ENCODE measurements at places on chromosomes 1 and 21.

- DNase-seq = no peak
Measured at GRCh38 chr21:35906586-35906985, 153.7 kb downstream of the SETD4 start.

- DNase-seq = no peak
Measured at GRCh38 chr1:84708031-84708430, 17.8 kb upstream of the SSX2IP start.

- peak; percentile 83 for DNase-seq
Measured at GRCh38 chr1:75129983-75130789, 4.0 kb upstream of the LHX8 start.

DNA sequence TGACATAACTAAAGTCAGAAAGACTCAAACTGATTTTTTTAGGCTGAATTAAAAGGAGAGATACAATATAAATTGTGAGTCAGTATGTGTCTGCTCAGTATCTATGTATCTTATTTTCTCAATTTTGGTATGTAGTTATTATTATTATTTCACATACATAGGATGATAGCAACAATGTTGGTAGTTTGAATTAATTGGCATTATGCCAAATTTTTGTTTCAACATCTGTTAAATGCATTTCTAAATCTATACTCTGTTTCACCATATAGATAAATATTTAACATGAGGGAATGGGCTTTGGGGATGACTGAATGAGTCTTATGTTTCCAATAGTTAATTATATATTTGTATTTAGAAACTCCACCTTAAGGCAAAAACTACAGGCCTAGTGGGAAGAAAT is 12.6 kb upstream of the HMCN1 start:
- no peak for DNase-seq

- no peak for DNase-seq
Measured at GRCh38 chr1:183880531-183881243, 75.8 kb downstream of the RGL1 start.

DNA sequence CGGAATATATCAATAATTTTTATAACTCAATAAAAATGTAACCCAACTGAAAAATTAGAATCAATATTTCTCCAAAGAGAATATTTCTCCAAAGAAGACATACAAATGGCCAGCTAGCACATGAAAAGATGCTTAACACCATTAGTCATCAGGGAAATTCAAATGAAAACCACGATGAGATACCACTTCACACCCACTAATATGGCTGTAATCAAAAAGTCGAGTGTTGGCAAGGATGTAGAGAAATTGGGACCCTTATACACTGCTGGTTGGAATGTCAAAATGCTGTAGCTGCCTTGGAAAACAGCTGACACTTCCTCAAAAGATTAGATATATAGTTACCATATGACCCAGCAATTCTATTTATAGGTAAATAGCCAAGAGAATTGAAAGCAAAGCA is 133.0 kb downstream of the GPR52 start:
- DNase-seq = no peak

DNA sequence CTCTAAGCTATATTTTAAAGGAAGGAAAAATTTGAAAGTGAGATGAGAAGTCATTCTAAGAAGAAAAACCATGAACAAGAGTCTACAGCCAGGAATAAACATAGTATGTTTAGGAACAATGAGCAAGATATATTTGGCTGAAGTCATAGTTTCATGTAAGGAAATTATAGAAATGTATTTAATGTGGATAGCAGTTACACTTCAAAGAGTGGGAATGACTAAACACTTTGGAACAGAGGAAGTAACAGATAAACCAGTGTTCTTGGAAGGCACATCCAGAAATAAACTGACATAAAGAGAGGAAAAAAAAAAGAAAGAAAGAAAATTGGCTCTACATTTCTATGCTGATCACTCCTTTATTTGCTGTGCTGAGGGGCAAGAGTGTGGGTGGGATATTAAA is 18.0 kb downstream of the C8A start:
- no peak for DNase-seq

DNA sequence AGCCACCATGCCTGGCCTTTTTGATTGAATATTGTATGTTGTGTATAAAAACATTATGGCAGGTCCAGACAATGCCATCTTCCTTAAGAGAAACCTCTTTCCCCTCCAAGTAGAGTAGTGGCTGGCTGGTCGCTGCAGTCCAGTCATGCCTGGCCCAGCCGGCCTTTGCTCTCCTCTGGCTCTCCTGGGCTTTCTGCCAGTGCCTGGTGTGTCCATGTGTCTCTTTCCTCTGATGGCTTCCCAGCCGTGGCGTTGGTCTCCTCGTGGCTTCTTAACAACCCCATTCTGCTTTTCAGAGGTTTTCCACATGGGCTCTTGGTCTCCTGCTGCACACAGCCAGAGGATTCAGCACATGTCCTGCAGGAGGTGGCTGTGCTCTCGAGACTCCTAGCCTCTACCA is 58.7 kb downstream of the DIP2A start:
- no peak for DNase-seq

DNA sequence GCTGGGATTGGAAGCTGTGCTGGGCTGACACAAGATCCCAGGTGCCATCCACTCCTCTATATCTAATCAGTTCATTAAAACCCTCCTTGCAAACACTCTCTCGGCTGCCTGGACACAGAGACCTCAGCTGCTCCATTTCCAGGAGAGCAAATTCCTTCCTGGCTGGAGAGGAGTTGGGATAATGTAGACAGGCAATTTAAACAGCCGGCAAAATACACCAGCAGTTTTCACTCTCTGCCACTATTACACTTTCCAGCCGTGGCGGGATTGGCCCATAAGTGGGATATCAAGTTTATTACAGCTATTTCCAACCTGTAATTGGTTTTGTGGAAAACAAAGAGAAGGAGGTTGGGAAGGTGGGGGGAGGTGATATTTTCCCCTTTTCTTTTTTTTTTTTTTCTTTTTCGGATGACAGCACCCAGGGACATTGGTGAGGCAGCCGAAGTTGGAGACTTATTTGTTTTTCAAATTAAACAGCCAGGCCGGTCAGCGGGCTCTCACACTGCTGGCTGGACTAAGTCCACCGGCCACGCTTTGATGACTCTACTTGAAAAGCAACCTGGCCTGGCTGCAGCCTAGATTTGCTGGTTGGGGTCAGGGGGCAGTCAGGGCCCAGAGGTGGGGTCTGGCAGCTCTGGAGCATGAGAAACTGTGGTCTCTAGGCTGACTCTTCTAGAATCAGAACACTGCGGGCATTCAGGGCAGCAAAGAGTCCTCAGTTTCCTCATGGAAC is 177.4 kb downstream of the IGSF21 start:
- DNase-seq = no peak

GRCh38 chr1:3698660-3699408 is 46.5 kb downstream of the TP73 start:
- no peak for DNase-seq

- DNase-seq = no peak
Measured at GRCh38 chr1:179865377-179865776, 12.2 kb downstream of the TOR1AIP2 start.

- DNase-seq = no peak
Measured at GRCh38 chr1:22780696-22781095, 70.1 kb downstream of the EPHB2 start.

DNA sequence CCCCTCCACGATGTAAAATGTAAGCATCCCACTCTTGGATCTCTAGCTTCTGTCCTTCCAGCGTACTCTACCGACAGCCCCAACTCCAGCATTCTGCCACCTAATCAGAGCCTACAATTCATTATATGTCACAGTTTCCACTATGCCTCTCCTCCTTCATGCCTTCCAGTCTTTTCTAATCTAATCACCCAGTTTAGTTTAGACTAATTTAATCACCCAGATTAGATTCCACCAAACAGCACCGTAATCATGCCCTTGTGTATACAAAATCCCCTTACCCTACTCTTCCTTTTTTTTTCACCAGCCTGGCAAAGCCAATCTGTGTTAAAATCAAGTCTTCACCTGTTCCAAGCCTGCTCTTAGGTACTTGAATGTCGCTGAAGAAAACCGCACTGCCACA is 49.8 kb upstream of the KANK4 start:
- no peak for DNase-seq

GRCh38 chr21:21722731-21723130 is 724.5 kb downstream of the NCAM2 start:
- no peak for DNase-seq

DNA sequence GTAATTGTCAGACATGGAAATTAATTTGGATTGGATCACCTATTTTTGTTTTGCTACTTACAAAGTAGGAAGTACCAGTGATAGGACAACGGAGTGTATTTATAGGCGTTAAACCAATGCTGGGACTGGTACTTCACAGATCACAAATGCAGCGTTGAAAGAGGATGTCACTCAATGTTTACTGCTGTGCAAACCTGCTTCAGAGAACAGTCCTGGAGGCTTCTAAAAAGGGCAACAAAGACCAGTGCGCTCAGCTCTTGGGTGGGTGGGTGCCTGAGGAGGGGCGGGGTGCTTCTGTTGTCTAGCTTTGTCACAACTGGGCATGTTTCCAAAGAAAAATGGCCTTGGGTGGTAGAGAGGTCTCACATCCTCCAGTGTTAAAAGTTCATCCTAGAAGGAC is 2.1 kb downstream of the C1orf21 start:
- DNase-seq = no peak

DNA sequence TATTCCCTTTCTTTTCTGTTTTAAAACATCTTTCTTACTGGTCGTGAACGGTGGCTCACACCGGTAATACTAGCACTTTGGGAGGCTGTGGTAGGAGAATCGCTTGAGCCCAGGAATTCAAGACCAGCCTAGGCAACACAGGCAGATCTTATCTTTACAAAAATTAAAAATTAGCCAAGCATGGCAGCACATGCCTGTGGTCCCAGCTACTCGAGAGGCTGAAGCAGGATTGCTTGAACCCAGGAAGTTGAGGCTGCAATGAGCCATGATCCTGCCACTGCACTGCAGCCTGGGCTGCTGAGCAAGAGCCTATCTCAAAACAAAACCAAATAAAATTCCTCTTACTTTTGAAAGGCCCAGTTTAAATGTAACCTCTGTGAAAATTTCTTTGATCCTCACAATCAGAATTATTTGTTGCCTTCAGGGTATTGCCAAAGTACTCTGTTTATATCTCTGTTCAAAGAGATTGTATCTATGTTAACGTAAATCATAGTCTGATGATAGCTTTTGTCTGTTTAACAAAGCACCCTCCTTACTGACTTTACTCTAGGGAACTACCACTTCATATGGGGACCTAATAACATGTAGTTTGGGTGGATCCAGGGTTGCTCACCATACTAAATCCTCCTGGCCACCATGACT is 71.6 kb downstream of the RERE start:
- DNase-seq = no peak

DNA sequence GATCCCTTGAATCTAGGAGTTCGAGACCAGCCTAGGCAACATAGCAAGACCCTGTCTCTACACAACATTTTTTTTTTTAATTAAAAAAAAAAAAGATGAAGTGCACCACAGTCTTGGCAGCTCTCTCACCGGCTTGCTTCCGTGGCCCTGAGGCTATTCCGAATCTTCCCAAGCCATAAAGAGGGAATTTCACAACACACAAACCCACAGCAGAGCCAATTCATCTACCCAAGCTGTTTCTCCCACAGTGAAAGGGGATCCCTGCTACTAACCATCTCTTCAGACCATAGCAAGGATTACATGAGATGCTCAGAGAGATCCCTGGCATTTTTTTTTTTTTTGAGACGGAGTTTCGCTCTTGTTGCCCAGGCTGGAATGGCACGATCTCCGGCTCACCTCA is 8.3 kb upstream of the CHD5 start:
- DNase-seq = peak; percentile 44

- DNase-seq = no peak
Measured at GRCh38 chr21:22200378-22201092, 1202.3 kb downstream of the NCAM2 start.

DNA sequence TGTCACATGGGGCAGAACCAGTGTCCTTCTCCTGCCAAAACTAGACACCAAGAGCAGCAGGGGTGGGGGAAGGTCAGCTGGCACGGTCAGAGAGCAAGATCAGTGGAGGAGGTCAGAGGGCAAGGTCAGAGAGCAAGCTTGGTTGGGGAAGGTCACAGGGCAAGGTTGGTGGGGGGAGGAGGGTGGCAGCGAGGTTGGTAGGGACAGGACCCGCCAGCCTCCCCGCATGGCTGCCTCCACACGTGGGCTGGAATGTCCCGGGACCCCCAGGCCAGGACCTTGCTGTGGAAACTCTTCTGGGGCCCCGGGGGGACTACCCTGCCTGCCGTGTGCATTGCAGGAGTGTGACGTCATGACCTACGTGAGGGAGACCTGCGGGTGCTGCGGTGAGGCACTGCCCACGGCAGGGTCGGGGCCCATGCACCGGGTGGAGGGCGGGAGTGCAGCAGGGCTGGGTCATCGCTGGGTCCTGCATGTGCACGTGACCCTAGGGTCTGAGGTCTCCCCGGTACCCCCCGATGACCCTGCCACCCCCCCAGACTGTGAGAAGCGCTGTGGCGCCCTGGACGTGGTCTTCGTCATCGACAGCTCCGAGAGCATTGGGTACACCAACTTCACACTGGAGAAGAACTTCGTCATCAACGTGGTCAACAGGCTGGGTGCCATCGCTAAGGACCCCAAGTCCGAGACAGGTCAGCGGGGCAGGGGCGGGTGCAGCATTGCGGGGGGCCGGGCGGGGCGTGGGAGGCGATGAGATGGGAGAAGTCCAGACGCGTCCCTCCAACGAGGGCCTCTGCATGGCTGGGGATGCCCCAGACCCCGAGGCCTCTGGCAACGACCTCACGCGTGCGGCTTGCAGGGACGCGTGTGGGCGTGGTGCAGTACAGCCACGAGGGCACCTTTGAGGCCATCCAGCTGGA is 27.3 kb downstream of the COL6A2 start:
- DNase-seq = no peak
